Activated CD4-positive, CD25-positive, alpha-beta regulatory T cell (primary cell): ENCODE measurements at places on chromosomes 11 and 22.

GRCh38 chr11:120293038-120293800 lies 31.9 kb upstream of the TLCD5 start:
- no peak for DNase-seq

GRCh38 chr11:73295241-73295995 lies 12.7 kb upstream of the ARHGEF17 start:
- DNase-seq: peak; percentile 62

- no peak for DNase-seq
Observed at GRCh38 chr22:29827091-29827490, 11.0 kb downstream of the ASCC2 start.

DNA sequence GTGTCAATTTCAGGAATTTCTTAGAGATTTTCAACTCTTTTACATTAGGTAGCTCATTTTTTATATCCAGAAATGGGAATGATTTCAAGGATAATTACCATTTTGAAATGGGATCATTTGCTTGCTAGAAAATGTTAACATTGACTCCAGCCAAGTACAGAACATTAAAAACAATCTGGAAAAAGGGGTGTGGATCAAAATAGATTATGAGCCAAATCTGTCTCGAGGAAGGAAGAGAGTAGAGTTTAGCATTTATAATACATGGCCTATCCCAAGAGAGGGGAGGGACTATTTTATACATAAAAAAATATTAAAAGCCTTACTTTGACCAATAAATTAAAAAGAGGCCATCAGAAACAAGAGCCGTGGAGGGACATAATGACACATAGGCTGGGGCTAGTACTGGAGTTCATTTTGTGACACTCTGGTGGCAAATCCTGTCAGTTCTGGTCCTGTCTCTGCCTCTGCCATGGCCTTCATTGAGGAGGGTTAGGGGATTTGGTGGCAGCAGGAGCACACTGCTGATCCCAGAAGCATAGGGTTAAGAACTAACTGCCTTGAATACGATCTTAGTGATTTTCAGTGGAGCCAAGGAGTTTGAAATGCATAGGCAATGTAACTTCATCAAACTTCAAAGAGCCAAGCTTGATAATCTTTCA lies 20.4 kb downstream of the PPP6R3 start:
- DNase-seq: no peak

GRCh38 chr11:107092667-107093066 lies 74.4 kb upstream of the GUCY1A2 start:
- no peak for DNase-seq

DNA sequence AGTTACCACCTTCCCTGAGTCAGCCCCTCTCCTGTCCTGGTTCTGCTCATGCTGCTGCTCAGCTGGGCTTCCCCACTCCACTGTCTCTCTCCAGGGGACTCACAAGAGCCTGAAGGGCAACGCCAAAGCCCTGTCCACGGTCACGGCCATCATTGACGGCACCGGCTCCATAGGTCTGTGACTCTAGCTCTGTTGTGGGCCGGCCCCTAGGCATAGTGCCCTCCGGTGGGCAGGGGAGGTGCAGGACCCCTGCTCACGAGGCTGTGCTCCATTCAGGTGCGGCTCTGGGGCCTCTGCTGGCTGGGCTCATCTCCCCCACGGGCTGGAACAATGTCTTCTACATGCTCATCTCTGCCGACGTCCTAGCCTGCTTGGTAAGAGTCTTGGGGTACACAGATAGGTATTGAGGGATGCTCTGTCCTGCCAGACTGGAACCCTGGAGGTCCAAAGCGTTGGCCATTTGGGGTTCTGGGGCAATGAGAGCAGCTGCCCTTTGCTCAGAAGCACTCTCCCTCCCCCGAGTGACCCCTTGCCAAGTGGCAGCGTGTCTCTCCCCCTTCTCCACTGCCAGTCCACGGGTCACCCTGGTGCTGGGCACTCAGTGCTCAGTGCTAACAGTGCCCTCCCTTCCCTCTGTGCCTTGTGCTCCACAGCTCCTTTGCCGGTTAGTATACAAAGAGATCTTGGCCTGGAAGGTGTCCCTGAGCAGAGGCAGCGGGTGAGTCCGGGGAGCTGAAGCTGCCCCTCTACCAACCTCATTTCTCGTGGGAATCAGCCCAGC lies 22.4 kb downstream of the SLC37A2 start:
- no peak for DNase-seq

GRCh38 chr22:45638834-45639746 lies 32.5 kb upstream of the ATXN10 start:
- no peak for DNase-seq

GRCh38 chr11:12727563-12728211 lies 53.5 kb downstream of the TEAD1 start:
- no peak for DNase-seq

GRCh38 chr11:95593111-95593510 lies 196.5 kb downstream of the FAM76B start:
- DNase-seq: no peak

DNA sequence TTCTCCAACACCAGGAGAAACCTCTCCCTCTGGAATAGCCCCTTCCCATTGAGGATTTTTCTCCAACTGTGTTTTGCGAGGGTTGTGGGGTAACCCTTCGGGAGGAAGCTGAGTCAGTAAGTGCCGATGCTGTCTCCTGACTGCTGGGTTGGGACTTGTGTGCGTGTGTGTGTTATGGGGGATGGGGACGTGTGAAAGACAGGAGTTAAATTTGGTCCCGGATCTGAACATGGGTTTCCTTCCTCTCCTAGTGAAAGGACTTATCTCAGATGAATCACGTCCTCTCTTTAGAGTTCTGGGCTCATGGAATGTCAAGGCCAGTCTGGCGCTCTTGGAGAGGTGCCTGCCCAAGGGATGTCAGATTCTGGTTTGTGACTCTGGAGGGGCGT lies 33.3 kb downstream of the KIAA1671 start:
- DNase-seq: no peak

DNA sequence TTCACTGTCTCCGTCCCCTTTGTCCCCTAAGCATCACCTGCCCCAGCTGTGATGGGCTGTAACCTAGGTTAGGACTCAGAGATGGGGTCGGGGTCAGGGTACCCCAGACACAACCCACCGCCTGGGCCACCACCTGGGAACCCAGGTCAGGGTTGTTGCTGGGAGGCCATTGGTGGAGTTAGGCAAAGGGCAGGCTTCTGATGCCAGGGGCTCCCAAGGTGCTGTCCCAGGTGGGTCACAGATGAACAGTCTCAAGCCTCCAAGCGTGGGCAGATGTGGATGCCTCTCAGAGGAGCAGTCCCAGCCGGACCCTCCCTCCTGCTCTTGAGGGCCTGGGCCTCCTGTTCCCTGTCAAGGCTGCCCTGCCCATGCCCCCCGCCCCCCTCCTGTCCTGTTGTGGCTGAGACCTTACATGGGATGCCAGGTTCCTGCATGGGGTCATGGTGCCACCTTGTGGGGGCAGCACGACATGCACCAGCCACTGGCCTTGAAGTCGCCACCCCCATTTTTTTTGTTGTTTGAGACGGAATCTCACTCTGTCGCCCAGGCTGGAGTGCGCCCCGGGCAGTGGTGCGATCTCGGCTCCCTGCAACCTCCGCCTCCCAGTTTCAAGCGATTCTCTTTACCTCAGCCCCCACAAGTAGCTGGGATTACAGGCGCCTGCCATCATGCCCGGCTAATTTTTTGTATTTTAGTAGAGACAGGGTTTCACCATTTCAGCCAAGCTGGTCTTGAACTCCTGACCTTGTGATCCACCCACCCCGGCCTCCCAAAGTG lies 12.1 kb downstream of the GATD1 start:
- DNase-seq: peak; percentile 50

DNA sequence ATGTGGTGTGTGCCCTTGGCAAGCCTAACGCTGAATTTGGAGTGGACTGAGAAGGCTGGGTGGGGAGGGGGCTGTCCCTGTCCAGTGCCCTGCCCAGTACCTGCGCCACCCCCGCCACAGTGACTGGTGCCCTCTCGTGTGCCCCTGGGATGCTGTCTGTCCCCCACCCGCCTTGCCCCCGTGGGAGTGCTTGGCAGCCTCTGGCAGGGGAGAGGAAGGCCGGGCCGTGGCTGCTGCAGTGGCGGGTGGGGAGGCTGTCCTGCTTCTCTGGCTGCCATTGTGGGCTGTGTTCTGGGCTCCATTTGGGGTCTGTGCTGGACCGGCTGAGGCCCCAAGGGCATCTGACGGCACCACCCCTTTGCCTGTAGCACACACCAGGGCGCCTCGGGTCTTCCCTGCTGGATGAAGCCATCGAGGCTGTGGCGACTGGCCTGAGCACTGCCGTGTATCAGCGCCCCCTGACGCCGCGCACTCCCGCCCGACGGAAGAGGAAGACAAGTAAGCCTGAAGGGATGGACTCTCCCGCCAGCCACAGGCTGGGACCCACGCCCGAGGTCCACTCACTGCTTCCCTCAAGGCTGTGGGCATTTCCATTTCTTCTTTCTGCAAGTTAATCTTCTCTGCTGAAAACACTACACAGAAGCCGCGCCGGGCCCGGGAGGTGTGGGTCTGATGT lies 17.6 kb downstream of the IRF7 start:
- no peak for DNase-seq

DNA sequence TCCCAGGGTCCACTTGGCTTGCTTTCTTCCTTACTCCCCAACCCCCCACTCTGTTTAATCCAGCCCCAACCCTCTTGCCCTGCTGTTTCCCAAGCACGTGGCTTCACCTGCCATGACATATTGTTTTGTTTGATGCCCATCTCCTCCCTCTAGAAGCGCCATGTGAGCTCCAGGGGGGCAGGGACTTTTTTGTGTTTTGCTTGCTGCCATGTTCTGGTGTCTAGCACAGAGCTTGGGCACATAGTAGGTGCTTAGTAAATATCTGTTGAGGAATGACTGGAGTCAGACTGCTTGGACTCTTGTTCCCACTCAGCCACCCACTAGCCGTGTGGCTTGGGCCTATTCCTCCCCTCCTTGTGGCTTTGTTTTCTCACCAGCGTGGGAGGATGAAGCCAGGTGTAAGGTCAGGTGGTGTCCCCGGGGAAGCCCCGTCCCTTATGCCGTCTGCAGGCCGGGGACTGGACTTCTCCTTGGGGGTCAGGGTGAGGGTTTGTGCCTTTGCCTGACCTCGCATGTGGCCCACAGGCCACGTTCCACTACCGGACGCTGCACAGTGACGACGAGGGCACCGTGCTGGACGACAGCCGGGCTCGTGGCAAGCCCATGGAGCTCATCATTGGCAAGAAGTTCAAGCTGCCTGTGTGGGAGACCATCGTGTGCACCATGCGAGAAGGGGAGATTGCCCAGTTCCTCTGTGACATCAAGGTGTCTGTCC lies 3.8 kb downstream of the AIP start:
- no peak for DNase-seq

DNA sequence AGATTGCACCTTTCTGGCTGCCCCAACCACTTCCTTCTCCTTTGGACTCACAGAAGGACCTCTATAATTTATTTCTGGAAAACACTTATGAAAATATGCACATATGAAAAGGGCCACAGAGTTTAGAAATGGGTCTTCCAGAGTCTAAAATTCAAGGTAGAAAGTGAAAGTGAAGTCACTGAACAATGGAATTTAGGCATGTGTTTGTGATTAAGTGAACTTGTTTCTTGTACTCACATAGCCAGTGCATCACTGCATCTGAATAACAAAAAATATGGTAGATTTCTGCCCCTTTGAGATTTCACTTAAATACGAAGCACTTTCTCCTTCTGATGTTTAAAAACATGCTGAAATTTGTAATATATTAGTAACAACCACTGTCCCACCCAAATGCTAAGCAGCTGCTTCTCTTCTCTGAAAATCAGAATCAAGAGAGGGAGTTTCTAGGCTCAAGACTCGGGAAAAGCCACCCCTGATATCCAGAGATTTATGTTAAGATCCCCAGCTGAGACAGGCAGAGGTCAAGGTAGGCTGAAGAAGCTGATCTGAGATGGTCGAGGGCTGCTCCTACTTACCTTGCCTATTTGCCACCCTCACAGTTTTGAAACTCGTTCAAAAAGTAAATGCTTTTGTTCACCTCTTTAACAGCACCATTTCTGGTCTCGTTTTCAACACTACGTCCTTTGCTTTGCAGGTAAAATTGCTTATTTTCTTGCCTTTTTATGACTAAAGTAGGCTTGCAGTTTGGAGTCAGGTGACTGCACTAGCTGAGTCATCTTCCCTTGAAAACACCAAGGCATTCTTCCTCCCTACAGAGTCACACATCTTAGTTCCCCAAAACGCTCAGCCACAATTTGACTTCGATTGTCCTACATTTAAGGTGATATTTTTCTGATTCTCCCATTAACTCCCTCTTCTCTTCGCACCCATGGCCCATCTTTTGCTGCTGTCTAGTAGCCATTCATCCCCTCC lies at the start of gene XKR3:
Gene XKR3, minus strand, starts transcription at position 696 of the 972 bp plus-strand sequence. CDS start 17,338 bp downstream, outside the sequence.
- no peak for DNase-seq

GRCh38 chr11:119318240-119319135 lies 1.6 kb upstream of the MCAM start:
- no peak for DNase-seq

DNA sequence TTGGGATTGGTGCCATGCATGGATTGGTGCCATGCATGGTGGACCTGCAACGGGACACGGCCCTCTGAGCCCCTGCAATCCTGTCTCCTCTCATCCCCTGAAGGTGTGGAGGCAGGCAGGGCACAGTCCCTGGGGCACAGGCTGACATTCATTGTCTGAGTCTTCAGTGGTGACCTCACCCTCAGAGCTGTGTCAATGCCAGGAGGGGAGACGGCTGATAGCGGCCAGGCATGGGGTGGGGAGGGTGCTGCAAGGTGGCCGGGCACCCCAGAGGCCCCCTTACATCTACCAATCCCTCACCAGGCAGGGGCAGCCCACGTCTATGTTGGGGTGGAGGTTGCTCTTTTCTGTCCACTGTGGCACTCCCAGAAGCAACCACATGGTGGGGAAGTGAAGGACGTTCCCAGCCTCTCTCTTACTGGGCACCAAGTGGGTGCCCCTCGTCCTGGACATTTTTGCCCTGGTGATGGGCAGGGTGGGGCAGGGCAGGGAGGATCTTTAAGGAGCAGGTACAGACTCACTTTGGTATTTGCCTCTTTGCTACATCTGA lies 47.6 kb downstream of the NECTIN1 start:
- no peak for DNase-seq

DNA sequence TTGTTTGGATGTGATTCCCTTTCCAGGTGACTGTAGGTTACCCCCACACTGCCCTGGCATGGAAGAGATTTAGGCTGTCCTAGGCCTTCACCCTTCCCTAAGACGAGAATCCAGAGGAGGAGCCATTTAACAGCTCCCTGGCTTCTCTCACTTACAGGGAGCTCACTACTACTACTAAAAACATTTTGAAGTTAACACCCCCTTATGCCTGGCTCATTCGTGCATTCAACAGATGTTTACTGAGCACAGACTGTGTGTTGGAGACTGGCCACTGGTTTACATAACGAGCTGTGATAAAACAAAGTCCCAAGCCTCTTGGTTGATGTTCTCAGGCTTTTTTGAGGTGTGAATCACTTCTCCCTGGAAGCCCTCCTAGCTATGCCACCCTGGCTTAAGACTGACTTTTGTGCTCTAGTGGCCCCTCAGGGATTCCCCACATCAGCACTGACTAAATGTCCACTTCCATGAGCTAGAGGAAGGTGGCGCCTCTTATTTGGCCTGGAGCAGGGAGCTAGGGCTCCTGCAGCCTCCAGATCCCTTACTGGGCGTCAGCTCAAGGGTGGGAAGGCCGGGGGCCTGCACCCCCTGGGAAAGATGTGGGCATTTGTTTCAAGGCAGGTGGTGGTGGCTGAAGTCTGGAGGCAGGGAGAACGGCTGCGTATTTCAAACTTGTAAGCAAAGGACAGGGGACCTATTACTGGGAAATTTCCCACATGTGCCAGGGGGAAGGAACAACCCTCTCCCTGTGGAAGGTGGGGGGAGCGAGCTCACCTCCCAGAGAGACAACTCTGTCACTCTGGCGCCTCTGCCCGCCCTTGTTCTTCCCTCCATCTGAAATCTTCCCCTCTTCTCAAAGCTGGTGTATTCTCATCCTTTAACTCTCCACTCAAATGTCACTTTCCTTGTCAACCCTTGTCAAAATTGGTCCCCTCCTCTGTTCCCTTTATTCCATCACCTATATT lies 19.4 kb upstream of the MALAT1 start:
- no peak for DNase-seq

GRCh38 chr11:128763224-128763623 lies 69.4 kb downstream of the FLI1 start:
- DNase-seq: no peak
